ENCODE measurements at places on chromosomes 2 and 18.

DNA sequence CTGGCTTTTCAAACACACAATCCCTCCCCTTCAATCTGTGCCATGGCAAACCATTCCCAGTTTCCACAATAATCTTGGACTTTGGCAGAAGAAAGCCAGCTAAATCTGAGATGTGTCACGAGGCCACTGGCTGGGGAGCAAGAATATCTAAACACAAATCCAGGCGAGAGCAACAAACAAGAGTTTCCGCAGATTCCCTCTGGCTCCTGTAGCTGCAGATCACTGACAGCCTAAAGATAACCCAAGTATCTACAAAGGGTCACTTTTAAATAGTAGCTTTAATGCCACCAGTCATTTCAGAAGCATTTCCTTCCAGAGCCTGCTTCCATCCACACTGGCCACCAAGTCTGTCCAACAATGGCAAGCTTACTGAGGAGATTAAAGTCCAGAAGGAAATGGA is 86.9 kb downstream of the ACVR1 start:
- no peak for DNase-seq

GRCh38 chr2:8714283-8714682 is 32.4 kb downstream of the ID2 start:
- no peak for DNase-seq

DNA sequence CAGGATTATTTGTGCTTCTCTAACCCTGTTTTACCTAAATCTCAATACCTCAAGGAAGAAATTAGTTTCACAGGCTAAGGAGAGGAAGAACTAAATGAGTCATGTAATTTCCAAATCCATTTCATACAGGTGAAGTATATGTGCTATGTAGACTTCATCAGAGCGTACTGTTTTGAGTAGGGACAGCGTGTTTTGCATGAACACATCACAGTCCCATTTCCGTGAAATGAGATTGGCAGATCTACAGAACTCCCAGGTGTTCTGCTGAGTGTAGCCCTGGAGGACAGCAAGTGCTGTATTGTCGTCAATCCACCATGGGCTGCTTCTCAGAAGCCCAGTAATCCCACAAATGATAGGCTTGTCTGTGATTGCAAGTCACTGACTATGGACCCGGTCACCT is 97.7 kb downstream of the XRCC5 start:
- no peak for DNase-seq

DNA sequence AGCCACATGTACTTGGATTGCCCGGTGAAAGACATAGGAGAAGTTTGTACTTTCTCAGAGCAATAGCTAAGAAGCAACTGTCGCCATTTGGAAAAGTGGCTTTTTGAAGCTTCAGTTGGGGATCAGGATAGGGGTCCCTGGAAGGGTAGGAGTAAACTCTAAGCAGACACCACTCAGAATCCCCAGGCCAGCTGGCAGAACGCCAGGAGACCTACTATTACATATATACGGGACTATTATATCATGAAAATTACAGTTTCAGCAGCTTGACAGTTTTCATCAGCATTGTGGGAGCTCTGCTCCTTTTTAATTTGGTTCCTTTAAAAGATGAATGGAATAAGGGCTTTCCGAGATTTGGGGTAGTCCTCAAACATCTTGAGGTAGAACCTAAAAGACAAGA is 54.9 kb downstream of the SRD5A2 start:
- no peak for DNase-seq

DNA sequence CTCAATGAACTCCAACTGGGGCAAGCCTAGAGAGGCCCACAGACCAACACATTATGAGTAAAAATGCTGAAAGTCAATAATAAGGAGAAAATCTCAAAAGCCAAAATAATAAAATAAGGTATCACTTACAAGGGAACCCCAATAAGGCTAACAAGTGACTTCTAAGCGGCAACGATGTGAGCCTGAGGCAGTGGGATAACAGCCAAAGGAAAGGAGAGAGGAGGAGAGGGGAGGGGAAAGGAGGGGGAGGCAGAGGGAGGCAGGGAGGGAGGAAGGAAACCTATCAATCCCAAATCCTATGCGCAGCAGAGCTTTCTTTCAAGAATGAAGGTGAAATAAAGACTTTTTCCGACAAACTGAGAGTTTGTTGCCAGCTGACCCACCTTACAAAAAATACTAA is 6.0 kb upstream of the NFATC1 start:
- no peak for DNase-seq

GRCh38 chr2:213490087-213490486 is 205.8 kb downstream of the SPAG16 start:
- no peak for DNase-seq

DNA sequence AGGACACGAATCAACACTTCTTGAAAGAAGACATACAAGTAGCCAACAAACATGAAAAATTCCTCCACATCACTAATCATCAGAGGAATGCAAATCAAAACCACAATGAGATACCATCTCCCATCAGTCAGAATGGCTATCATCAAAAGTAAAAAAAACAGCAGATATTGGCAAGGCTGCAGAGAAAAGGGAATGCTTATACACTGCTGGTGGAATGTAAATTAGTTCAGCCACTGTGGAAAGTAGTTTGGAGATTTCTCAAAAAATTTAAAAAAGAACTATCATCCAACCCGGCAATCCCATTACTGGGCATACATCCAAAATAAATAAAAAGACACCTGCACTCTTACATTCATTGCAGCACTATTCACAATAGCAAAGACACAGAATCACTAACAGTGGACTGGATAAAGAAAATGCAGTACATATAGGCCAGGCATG is 78.7 kb downstream of the GRB14 start:
- DNase-seq = no peak

DNA sequence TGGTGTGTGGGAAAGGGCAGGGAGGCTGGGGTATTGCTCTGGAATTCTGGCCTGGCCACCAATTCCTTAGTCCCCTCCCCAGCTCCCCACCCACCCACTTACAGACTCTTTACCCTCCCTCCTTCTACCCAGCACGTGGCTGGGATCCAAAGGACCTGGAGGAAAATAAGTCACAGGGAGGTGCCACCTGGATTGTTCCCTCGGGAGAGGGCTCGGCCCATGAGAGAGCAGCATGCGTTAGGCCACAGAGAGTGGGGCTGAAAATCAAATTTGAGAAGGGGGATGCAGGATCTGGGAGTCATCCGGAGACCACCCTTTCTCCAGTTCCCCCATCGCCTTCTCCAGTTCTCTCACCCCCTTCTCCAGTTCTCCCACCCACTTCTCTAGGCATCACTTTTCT is 3.0 kb downstream of the ASPRV1 start:
- DNase-seq = no peak

DNA sequence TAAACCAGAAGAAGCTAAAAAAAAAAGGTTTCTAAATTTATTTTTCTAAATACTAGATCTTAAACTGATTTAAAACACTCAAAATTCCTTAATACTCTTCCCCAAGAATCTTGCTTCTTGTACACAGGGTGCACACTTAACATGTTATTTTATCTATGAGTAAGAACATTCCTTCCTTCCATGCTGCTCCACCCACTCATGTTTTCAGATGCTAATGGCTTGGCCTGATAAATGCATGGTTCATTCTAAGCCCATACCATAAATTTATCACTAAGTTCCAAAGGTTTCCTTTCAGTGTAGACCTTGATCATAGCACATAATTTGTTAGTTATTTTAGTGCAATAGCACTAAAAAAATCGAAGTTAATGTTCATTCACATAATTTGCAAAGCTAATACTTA is 8.1 kb downstream of the FBXO48 start:
- DNase-seq = no peak

GRCh38 chr2:210190345-210190744 is 19.1 kb upstream of the KANSL1L start:
- DNase-seq = no peak

- DNase-seq = no peak
These were observed 89.1 kb downstream of the TGIF1 start for GRCh38 chr18:3538954-3539617.

GRCh38 chr2:205079173-205079572 is 533.9 kb downstream of the PARD3B start:
- no peak for DNase-seq

DNA sequence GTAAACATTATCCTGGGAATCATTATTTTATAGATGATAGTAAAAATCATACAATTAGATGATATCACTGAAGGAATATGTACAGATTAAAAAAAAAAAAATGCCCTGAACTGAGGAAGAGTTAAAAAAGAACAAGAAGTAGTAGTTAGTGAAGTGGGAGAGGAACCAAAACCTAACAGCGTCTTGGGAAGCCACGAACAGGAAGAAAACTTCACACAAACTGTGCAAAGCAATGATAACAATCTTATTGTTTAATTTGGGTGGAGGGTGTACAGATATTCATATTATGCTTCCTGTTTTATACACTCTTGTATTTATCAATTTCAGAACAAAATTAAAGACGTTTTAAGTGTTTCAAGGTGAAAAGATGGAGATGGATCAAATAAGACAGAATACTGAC is 3.5 kb downstream of the HEATR5B start:
- DNase-seq = no peak

DNA sequence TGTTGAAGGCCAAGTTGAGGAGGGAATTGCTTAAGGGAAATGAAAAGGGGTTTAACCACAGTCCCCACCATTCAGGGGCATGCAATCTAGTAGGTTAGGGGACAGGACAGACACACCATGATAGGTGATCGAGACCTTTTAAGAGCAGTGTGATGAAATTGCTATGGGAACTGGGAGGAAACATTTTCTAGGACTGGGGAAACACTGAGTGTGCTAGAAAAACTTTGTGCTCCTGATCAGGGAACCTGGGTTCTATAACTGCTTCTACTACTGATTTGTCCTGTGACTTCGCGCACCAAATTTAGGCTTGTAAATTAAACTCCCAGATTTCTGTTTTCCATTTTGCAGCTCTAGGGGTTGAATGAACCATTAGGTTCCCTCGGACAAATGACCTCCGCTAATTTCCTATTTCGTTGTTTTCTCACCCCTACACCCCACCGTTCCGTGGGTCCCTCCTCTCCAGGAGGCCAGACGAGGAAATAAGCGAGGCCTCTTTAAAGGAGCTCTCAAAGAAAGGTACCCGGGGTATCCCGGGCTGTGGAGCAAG is 371 bp upstream of the LCLAT1 start:
- no peak for DNase-seq

DNA sequence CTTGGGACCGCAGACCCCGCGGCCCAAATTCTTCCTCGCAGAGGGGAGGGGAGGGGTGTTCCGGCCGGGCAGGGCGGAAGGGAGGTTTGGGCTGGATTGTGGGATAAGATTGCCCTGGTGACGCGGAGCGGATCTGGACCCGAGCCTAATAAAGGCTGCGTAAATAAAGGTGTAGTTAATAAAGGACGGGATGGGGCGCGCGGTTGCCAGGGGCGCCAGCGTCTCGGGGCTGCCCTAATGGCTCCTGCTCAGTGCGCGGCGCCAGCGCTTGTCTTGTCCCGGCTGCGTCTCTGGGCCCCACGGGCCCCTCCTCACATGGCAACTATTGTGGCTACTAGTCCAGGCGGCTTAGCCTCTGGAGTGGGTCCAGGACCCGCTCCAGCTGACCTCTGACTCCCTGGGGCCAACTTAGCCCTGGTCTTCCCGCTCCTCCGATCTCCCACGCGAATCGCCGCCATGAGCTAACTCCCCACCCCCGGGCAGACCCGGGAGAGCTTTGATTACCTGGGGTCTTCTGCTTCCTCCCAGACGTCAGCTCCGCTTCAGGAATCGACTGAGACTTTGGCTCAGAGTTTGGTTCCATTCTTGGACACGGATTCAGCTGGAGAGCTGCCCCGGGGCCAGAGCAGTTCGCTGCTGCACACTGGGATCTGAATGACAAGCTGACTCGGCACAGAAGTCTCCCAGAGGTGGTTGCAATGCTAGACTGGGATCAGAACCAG is 36.5 kb downstream of the SLC25A52 start:
- DNase-seq = no peak

- DNase-seq = no peak
These were observed 375.2 kb downstream of the ARHGAP15 start for GRCh38 chr2:143504397-143504796.

DNA sequence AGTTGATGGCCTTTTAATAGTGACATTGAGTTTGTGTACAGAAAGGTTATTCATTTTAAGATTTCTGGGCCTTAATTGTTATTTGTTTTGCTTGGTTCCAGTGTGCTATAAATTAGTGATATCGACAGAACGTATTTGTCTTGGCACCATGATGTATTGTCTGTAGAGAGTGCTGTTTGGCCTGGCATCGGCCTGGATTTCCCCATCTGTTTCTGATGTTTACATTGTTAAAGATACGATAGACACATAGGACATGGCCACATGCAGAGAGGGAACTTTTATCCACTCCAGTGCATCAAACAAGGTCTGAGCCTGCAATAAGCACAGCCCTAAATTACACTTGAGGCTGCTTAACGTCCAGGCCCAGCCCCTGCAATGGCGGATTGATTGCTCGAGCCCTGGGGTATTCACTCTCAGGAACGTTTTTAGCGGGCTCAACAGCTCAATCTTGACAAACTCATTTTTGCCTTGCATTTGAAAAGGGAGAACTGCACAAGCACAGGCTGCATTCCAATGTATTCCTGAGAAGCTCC is 144.7 kb downstream of the SLC4A3 start:
- DNase-seq = no peak

- no peak for DNase-seq
These were observed 74.3 kb downstream of the PRKCE start for GRCh38 chr2:45725731-45726130.

DNA sequence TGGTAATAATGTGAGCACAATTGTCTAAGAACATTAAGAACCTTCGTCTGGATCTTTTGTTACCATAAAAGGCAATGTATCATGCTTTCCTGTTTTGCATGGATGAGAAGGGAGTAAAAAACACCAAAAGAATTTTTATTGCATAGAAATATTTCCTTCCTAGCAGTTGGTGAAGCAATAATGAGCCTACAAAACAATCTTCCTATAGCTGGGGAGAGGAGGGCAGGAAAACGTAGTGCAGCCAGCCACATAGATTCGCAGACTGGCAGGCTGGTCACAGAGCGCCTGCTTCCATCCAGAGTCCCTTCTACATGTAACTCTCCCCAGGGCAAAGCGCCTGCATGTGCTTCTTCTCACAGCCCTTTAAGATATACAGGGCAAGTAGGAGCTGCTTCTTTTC is 190.4 kb downstream of the BABAM2 start:
- DNase-seq = no peak

DNA sequence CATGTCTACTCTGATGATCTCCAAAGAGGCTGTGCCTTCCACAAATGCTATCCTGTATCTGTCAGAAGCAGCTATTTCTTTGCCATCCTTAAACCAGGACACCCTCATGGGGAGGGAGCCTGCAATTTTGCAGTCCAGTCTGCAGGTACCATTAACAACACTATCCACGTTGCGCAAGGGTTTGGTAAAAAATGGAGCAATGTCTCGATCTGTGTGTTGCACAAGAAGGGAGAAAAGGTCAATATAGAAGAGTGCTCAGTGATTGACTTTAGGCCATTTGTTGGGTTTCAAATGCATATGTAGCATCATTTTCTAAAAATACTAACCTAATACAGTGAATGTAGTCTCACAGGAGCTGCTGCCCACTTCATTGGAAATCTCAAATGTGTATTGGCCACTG is 74.3 kb downstream of the TTN start:
- no peak for DNase-seq

DNA sequence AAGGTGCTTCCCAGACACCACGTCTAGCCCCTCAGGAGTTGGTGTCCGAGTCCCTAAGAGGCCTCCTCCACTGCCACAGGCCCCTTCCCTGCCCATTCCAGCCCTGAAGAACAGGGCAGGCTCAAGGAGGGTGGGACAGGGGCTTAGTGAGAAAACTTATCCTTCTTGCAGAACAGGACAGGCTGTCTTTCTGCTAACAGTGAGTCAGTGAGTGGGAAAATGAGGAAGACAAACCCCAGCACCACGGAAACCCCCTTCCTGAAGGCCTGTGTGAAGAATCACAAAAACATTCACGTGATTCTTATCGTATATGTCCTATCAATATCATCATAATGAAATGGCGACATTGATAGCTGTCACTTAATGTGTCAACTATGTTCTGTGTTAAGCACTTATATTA is 9.8 kb downstream of the FZD7 start:
- DNase-seq = no peak

- no peak for DNase-seq
These were observed 475.6 kb upstream of the HS6ST1 start for GRCh38 chr2:128794285-128794684.

All from stimulated activated CD4-positive, alpha-beta T cell treated with anti-CD3 and anti-CD28 coated beads, Interleukin-12 subunit alpha, Interleukin-12 subunit beta, amount 100 ng/mL, for 4 hours (primary cell).